Midbrain (tissue), 1 donor: ENCODE measurements at places on chromosomes 2 and 18.

- no peak for DNase-seq
Observed at GRCh38 chr2:5102823-5103222, 589.4 kb upstream of the SOX11 start.

GRCh38 chr2:216033403-216033802 lies 20.1 kb upstream of the MREG start:
- no peak for DNase-seq

DNA sequence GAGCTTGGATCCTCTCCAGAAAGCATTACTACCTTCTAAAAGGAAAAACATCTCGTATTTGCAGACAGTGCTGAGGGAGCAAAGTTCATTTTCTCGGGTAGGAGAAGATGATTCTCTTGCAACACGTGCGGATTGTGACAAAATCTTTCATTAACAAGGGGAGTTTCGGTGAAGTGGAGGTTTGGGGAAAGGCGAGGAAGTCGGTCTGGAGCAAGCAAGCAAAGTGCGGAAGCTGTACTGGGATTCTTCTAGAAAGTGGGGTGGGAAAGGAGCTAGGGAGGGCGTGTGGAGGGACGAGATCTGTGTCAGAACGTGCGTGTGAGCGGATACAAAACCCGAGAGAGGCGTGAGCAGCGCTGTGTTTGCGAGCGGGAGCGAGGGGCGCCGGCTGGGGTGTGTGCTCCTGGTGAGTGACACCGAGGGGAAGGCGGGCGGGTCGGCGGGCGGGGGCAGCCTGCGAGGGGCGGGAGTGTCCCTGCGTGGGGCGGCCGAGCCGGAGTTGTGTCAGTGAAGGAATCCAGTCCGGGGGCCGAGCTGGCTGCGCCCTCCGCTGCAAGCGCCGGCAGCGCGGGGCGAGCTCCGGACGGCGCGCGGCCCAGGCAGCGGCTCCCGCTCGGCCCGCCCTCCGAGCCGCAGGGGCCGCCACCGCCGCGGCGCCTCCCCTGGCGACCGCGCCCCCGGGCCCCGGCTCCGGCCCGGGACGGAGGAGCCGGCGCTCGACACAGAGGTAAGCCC lies at the start of gene SPATS2L:
Gene SPATS2L, plus strand, starts transcription at position 498 of the 735 bp plus-strand sequence. CDS start 82,552 bp downstream, outside the sequence.
- peak; percentile 71 for DNase-seq

DNA sequence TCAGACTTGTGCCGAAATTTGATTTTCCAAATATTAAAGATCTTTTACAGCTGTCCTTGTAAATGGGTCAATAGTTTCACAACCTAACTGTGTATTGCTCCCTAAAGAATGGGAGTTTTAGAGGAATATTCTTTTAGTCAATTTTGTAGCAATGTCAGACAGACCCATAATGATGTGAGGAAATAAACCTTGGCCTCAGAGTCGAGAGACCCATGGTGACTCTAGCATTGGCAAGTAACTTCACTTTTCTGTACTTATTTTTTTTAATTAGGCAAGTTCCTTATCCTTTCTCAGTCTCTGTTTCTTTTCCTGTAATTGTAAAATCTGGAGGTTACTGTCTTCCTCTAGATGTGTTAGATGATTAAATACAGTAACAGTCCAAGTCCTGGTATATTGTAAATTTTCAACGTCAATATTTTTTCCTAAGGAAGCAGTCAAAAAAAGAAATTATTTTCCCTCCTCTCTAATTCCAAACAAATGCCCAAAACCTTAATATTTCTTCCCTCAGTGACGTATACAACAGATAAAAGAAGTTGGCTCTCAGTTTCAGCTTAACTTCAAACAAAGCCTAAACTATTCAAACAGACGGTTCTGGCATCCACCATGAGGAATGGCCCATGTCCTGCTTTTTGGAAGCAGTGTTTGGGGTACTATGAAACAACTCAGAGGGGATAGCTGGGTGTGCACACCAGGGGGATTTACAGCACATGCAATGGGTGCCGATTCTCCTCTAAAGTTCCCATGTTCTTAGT lies 466.7 kb downstream of the TNS1 start:
- no peak for DNase-seq

GRCh38 chr2:60516383-60516811 lies 37.1 kb downstream of the BCL11A start:
- DNase-seq = no peak

GRCh38 chr2:1047485-1047884 lies 96.8 kb downstream of the SNTG2 start:
- no peak for DNase-seq

DNA sequence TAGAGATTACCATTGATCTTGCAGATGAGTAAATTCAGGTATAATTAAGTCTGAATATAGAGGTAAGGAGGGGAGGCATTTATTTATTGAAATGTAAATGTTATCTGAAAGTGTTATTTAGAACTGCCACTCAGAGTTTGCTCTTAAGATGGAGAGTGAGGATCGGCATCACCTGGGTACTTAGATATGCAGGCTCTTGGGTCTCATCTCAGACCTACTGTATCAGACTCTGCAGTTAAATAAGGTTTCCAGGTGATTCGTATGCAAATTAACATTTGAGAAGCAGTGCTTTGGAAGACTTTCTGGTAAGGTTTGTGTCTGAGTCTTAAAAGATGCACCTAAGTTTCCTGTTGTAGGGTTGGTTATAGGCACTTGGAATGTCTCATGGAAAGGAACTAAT lies 9.2 kb downstream of the HTR2B start:
- no peak for DNase-seq

GRCh38 chr18:33212363-33212762 lies 228.2 kb downstream of the CCDC178 start:
- DNase-seq = no peak

GRCh38 chr2:32910883-32911598 lies 35.7 kb upstream of the LTBP1 start:
- DNase-seq = no peak

DNA sequence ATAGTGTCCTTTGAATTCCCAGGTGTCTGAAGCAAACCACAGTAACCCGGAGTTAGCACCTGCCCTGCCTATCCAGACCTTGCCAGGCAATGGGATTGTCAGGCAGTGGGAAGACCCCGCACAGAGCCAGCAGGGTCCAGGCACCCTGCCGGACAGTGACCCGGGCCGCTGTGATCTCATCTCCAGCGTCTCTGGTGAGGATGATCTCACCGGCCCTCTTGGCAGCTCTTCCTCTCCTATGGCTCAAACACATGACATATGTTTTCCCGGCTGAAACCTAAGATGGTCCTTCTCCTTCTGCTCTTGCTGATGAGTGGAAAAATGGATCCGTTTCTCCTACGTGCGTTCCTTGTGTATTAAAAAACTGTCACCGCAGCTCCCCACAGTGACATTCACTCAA lies 75.1 kb downstream of the ACOXL start:
- DNase-seq = no peak

DNA sequence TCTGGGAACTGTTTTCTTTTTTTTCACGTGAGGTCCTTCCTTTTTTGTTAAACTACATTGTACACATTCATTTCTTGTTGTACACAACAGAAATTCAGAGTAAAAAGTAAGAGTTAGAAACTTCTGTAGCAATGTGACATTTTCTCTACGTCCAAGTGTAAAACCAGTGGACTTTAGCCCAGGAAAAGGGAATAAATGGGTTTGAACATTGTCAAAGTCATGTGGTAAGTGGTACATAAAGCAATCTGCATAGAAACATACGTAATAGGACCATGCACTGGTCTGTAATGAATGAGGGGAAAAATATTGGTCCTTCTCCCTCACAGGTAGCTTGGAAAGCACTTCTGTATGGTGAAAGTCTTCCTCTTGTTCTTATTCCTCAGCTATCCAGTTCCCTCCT lies 421.4 kb downstream of the SETBP1 start:
- DNase-seq = no peak

GRCh38 chr2:181953881-181954537 lies 31.6 kb upstream of the PPP1R1C start:
- DNase-seq = peak; percentile 66

DNA sequence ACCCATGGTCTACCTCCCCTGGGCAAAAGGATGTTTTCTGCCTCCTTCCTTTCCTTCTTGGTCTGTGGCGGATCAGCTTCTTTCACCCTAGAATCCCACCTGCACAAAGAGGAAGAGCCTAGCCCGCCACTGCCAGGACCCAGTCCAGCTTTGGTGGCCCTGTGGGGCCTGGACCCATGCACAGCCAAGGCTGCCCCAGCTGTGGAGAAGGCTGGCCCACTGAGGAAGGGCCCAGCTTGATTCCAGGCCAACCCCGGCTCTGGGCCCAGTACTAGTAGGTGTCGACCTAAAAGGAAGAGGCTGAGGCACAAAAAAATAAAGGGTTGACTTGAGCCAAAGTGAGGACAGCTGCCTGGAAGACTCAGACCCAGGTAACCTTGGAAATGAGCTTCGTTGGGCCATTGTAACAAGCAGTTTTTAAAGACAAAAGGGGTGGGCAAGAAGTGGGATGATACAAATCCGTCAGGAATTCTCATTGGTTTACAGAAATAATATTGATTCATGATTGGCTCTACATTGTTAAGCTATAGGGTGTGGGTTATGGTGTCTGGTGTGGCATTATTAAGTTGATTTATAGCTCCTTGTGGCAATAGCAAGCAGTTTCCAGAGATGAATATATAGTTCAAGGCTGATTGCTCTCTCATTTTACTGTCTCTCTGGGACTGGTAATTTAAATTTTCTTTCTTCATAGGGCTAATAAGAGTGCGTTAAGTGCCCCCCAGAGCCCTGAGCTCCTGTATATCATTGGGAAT lies 29.8 kb upstream of the MAL start:
- DNase-seq = no peak

- DNase-seq = no peak
Observed at GRCh38 chr2:241858206-241859016, at the start of gene PDCD1. PDCD1 (minus strand) TSS chr2:241858894; CDS start chr2:241858838, 56 bp downstream.

- DNase-seq = no peak
Observed at GRCh38 chr2:14016289-14016955, 616.1 kb upstream of the LRATD1 start.

DNA sequence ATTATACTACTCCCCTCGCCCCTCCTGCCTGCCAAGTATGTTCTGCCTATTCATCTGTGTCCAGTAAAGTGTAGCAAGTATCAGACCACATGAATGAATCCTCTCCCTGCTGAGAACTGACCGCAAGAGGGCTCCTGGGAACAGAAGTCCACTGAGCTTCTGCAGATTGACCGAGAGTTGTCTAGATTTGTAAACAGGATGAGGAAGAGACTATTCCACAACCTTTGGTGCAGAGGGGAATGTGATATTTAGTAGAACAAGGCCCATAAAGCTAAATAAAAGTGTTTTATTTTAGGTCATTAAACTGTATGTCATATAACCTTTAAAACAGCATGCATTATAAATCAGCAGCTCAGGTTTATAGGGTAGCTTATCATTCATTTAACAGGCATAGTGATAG lies 377.0 kb downstream of the DCC start:
- peak; percentile 63 for DNase-seq

DNA sequence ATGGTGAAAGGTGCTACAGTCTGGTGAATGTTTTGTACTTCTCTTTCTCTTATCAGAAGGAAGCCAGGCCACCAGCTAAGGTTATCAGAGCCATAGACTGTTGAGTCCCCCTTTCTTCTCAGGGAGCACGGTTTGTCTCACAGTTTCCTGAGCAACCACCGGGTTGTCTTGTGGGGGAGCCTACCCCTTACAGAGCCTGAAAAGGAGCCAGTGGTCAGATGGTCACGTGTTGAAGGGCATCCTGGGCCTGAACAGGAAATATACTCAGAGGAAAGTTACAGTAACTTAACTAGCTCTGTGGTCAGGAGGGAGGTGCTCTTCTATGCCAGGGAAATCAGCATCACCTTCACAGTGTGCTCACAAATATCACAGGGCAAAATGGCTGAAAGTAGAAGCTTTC lies 11.6 kb downstream of the CD28 start:
- no peak for DNase-seq

DNA sequence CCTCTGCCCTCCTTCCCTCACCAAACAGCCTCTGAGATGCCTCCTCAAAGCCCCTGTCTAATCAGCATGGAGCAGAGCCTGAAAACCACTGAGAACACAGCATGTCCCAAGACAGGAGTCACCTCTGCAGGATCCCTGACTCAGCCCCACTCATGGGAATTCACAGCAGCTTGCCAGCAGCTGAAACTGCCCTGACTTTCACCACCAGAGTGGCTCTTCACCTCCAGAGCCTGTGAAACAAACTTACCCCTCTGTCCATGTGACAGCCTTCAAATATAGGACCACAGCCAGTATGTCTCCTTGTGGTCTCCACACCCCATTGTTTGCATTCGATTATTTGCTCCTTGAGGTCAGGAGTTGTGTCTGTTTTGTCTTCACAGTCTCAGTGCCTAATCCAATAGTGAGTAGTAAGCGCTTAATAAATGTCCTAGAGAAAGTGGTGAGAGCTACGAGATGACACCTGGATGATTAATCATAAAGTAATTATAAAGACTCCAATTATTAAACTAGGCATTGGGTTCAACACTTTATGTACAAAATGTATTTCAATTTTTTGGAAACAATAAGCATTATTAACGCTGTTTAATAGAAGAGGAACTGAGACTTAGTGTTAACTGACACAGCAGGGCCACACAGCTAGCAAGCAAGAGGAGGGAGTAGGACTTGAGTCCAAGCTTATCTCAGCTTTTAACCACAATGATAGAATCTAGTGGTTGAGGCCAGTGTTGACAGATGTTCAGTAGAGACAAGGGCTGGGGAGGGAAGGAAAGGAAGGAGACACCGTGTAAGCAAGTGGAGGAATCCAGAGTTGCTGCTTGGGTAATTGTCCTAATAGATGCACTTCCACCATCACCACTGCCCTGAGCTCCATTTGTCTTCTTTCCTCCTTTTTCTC lies 358.7 kb upstream of the TNP1 start:
- DNase-seq = no peak

- no peak for DNase-seq
Observed at GRCh38 chr18:24516261-24516660, 55.8 kb downstream of the HRH4 start.

GRCh38 chr2:91442246-91442905 lies 2750.9 kb downstream of the RPIA start:
- DNase-seq = no peak
